ENCODE measurements at places on chromosomes 4 and X.
A peak's percentile ranks its signal among the peaks of the same experiment; 100 is the strongest.

DNA sequence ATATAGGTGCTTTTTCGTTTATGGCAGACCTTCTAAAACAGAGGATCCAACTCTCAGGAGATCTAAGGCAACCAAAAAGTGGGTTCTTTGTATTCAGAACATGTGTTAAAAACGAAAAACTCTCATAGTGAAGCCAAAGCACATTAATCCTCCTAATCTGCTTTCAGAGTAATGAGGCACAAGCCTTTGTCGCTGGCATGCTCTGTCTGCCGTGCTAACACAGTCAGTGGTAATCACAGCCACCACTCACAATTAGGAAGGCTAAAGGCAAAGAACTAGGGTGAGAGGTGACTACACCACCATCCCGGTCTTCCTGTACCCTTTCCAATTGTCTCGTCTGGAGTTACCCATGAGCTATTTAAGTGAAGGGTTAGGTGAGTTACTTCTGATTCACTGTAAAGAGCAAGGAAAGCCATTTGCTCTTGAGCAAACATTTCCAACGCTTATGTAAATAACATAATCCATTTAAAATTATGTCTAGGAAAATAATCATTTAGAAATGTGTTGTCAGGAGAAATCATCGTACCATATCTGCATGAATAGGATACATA lies 40.7 kb downstream of the NPY2R start:
- DNase-seq: no peak

GRCh38 chr4:69167300-69167699 lies 47.2 kb downstream of the UGT2B11 start:
- no peak for DNase-seq

DNA sequence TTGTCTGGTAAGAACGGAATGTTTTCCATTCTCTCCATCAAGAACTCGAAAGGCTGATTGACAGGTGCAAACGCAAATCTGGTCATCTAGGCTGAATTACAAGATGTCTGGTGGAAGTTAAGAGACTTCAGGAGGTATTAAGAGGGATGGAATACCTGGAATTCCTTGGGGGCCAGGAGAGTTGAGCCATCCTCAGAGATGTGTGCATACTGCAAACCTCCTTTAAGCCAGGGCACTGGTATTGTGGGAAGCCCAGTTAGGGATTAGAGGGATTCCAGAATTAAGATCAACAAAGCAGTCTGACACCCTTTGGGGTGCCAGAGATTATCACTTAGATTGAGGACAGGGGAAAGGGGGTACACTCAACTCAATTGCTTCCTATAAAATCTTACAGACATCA lies 151.4 kb downstream of the VCX3A start:
- no peak for DNase-seq

GRCh38 chrX:150515801-150516200 lies 52.6 kb upstream of the MTM1 start:
- DNase-seq: no peak

DNA sequence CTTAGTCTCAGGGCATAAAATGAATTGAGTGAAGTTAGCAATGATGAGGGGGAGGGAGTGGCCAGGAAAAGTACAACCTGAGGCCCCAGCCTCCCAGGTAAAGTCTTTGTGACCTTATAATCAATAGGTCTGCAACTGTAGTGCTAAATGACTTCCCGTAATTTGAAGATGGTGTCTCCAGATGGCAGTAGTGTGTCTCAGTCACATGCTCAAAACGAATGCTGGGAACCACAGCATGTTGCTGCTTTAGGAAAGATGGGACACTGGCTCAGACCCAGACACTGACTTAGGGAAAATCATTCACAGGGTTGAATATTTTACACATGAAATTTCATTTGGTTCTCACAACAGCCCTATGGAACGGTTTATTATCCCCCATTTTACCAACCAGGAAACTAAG lies 10.3 kb downstream of the SRPX2 start:
- DNase-seq: no peak

DNA sequence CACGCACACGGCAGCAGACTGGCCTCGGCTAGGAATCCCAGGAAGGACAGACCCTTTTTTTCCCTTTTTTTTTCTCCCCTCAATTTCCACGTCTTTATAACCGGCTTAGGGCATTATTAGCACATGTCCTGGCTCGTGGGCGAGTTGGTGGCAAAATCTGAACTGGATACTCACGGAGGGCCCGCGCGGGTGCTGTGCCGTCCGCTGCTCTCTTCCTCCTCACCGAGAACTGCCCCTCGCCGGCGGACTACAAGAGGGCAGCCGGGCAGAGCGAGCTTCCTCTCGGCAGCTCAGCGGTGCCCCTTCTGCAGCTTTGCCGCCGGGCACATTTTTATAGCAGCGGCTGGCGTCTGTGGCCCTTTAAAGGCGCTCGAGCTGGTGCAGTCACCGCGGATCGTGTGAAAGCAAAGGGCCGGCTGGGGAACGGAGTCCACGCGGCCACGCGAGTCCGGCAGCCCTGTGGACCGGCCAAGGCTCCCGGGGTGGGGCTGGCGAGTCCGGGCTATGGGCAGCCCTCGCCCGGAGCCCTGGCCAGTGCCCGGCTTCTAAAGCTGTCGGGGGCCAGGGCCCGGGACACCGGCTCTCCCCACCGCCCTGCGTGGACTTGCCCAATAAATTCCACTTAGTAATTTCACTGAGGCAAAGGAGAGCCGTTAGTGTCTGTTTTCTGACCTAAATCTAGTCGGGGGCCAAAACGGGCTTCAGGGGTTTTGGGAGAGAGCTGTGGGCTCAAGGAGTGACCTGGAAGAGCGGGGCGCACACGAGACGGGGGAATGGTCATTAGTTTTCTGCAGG lies 1.3 kb upstream of the CITED1 start:
- DNase-seq: peak; percentile 30

DNA sequence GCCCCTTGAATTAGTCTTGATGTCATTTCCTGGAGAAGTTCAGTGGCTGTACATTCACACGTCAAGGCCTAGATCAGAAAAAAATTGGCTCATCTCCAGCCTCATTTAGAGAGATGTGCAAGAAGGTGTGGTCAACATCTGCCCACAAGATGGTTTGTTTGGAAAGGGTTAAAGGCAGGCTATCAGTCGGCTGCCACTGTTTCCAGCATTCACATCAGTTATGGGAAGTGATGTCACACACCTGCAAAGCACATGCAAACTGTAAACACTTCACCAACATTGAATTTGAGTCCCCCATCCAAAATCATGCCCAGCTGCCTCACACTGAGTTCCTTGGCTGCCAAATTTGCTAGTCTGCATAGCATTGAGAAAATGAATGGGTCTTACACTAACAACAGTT lies 498.3 kb upstream of the INTU start:
- DNase-seq: no peak

DNA sequence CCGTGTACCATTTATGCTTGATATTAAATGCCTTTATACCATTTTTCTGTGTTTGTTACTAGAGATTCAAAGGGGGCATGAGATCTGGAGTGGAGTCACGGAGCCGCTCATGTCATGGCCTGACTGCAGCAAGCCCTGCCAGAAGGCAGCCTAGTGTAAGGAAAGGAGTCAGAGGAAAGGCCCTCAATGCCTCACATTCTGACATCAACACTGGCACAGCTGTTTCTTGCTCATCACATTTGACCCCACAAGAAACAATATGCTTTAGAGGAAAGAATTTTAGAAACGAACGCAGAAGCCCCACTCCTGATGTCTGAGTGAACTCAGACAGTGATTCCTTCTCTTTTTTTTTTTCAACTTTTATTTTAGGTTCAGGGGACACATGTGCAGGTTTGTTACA lies 322.4 kb upstream of the CPEB2 start:
- DNase-seq: no peak

DNA sequence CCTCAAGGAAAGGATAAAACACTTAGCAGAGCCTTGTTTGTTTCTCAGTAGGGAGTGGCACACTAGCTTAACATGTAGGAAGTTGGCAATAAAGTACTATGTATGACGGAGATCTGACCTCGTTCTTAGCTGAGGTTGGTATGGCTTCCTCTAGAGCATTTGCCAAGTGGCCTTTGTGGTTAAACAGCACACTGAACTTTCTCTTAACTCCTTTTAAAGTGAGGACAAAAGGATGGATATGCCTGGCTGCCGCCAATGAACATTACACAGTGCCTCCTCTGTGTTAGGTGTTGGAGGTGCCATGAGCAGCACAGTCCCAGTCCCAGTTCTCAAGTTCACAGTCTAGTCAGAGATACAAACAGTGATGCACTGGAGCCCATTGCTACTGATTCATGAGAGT lies 54.4 kb downstream of the VGLL1 start:
- peak; percentile 7 for DNase-seq

DNA sequence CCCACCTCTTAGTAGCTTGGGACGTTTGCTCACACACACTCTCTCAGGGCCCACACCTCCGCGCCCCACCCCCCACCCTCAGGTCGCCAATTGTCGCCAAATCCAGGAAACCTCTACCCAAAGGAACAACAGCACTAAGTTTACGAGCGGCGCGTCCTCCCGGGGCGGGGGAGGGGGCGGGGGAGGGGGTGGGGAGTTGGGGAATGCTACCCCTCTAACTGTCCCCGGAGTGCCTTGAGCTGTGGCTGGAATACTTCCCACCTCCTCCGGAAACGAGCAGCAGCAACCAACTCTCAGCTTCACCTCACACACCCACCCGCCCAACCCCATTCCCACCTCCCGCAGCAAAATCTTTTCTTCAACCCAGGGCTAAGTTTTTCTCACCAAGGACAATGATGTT lies 135.6 kb upstream of the ZIC3 start:
- no peak for DNase-seq

DNA sequence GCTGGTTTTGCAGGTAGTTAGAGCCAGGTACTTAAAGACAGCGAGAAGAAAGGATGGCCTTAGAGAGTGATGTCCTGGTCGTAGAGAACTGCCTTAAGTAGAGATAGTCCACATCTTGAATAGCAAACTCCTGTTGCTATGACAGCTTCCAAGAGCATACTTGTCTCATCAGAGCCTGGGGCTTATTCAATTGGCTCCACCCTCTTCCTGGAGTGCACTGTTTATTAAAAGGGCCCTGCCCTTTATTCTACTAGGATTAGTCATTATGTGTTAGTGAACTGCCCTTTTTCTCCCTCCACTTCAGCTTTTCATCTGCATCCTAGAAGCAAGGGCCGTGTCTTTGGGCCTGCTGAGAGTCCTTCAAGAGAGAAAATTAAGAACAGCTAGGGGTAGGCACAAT lies 94.5 kb upstream of the EOLA2 start:
- DNase-seq: no peak

DNA sequence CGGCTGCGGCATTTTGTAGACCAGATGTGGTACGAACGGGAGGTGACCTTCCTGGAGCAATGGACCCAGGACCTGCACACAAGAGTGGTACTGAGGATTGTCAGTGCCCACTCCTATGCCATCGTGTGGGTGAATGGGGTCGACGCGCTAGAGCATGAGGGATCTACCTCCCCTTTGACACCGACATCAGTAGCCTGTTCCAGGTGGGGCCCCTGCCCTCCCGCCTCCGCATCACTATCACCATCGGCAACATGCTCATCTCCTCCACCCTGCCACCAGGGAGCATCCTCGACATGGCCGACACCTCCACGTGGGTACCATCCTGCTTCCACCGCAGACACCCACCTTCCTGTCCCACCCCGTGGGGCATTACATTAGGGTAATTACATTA lies 46.2 kb downstream of the SMARCA5 start:
- DNase-seq: no peak

DNA sequence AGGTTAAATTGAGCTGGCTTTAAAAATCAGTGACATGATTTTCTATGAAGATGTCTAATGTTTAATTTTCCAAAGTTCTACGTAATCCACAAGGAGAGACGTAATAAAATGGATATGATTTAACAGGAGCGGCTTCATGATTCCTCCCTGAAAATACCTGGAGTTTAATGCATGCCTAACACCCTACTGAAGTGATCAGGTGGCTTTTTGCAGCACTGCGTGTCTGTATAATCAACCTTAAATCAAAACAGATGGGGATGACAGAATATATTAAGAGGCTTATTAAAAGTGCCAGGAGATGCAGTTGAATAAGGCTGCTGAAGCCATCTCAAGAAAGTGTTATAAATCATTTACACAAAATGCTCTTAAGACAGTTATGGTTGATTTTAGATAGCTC lies 112.4 kb upstream of the TLR3 start:
- DNase-seq: no peak

DNA sequence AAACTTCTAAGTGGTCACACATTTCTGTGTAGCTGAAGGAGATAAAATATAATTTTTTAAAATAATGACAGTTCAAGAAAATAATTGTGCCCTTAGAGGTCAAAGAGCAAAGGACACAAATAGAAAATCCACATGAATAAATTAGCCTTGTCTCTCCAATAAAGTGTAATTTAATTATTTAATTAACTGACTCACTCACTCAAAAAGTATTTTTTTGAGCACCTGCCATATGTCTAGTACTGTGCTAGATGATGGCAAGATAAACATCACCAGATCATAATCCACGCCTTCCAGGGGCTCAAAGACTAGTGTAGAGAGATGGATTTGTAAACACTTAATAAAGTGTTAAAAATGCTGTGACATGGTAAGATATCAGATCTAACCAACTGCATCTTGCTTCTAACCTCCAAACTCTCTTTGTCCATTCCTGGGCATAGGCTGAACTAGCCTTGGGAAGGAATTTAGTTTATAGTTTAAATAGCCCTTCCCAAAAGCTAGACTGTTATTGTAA lies 112.5 kb downstream of the SCLT1 start:
- DNase-seq: no peak

DNA sequence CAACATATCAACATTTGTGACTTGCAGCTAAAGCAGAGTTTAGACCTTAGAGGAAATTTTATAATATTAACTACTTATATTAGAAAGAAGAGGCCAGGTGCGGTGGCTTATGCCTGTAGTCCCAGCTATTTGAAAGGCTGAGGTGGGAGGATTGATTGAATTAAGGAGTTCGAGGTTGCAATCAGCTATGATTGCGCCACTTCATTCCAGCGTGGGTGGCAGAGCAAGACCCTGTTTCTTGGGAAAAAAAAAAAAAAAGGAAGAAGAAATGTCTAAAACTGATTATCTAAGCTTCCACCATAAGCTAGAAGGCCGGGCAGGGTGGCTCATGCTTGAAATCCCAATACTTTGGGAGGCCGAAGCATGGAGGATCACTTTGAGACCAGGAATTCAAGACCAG lies 42.0 kb upstream of the USP9X start:
- no peak for DNase-seq

DNA sequence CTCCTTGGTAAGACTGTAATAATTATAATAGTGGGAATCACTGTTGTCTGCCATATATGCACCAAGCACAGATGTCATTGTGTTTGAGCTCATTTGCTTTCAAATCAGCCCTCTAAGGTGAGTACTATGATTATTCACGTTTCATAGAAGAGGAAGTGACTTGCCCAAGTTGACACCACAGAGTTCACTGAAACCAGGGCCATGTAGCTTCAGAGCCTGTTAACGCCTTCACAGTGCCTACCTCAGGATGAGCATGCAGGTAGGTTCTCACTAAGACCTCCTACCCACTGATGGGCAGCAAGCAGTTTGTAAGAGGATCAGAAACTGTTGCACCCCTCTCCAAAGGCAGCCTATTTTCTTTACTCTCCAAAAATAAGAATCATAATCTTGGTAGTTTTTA lies 27.4 kb downstream of the TMPRSS11A start:
- DNase-seq: no peak

GRCh38 chr4:137611998-137612700 lies 79.9 kb upstream of the PCDH18 start:
- peak; percentile 11 for DNase-seq

- no peak for DNase-seq
Observed at GRCh38 chrX:138939038-138939437, 227.5 kb upstream of the FGF13 start.

GRCh38 chrX:110327336-110327735 lies 9.5 kb upstream of the AMMECR1 start:
- no peak for DNase-seq

Data from skeletal muscle cell (primary cell).